Cortex of kidney (tissue), 1 donor: ENCODE measurements at places on chromosomes 16 and 17.

DNA sequence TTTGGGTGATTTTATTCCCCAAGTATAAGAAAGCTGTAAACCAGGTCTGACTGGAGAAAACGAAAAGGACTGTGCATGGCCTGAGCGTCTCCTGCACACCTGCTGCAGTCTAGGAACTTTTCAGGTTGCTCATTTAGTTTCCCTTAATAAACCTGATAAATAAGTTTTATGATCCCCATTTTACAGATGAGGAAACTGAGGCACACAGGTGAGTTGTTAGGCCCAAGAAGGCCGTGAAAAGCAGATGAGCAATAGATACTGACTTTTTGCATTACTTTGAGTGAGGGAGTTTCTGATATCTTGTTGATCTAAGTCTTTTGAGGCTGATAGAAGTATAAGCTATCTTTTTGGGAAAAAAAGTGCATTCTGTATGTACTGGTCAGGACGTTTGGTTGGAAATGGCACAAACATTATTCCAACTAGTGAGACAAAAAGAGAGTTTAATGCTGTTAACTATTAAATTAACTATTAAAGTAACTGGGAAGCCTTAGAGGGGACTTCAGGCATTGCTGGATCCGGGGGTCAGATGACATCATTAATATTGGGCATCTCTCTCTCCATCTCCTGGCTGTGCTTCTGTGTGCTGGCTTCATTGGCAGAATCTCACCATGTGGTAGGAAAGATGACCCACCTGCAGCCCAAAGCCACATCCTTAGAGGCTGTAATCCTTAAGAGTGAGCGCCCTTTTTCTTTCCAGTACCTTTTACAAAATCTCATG lies 163.4 kb downstream of the CMIP start:
- DNase-seq: no peak

- DNase-seq: no peak
Measured at GRCh38 chr17:40615068-40615840, 32.4 kb downstream of the SMARCE1 start.

DNA sequence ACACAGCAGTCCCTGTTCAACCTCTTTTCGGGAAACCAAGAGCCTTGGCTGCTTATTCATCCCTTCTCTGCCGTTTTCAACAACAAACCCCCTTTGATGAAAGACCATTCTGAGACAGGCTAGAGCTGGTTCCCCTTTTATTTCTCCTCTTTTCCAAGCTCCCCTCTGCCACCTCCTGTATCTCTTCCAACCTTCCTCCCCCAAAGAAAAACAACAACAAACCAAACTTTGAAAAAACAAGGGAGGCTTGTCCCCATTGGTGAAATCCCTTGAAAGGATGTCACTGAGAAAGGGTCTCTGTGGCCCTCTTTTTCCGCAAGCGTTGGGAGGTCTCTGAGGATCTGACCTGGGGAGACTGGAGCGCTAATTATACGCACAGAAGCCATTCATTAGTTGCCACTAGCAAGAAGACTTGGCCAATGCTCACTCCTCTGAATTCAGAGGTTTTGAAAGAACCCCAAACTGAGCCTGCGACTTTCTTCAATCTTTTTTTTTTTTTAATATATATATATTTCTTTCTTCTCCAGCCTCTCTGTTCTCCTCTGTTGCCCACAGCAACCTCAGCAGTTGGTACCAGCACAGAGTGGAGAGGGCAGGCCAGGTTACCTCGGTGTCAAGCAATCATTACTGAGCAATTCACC lies 101.4 kb downstream of the PITPNC1 start:
- no peak for DNase-seq

DNA sequence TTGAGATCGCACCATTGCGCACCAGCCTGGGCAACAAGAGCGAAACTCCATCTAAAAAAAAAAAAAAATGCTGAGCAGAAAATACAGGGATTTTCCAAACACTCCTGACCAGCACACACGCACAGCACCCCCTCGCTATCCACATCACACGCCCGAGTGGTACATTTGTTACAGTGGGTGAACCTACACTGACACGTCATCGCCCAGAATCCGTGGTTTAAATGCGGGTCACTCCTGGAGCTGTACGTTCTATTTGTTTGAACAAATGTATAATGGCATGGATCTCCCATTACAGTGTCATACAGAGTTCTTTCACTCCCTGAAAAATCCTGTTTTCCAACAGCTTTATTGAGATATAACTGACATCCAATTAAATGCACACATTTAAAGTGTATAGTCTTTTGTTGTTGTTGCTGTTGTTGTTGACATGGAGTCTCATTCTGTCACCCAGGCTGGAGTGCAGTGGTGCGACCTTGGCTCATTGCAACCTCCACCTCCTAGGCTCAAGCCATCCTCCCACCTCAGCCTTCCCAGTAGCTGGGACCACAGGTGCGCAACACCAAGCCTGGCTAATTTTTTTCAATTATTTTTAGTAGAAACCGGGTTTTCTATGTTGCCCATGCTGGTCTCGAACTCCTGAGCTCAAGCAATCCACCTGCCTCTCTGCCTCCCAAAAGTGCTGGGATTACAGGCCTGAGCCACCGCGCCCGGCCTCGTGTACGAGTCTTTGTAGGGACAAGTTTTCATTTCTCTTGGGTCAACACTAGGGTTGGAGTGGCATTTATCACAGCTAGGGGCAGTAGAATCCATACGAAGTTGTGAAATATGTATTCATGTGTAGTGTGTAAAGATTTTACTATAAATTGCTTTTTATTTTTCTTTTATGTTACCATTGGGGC lies 4.4 kb upstream of the CARHSP1 start:
- no peak for DNase-seq

DNA sequence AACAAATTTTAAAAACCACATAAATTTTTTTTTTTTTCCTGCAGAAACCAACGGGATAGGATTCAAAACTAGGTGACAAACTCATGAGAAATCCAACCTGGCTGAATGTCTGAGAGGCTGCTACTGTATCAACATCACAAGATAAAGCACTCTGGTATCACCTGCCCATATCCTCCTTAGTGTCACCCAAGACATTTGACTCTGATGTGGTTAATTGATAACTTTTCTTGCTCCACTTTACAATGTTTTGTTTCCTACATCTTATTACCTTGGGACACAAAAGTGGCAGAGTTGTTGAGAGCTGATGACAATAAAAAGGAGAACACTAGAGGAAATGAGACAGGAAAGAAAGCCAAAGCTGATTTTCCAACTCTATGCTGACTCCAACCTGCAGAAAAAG lies 4.0 kb upstream of the FBXL20 start:
- DNase-seq: no peak

DNA sequence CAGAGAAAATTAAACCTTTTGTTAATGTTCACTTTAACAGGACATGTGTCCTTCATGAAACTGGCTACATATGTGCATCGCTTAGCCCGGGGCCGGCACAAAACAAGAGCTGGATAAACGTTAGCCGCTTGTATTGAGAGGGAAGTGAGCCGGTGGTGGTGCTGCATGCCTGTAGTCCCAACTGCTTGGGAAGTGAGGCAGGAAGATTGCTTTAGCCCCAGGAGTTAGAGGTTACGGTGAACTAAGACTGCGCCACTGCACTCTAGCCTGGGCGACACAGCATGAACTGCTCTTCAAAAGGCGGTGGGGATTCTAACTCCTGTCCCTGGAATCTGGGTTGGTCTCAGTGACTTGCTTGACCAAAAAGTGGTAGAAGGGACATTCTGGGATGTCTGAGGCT lies 15.0 kb upstream of the SPHK1 start:
- DNase-seq: no peak

DNA sequence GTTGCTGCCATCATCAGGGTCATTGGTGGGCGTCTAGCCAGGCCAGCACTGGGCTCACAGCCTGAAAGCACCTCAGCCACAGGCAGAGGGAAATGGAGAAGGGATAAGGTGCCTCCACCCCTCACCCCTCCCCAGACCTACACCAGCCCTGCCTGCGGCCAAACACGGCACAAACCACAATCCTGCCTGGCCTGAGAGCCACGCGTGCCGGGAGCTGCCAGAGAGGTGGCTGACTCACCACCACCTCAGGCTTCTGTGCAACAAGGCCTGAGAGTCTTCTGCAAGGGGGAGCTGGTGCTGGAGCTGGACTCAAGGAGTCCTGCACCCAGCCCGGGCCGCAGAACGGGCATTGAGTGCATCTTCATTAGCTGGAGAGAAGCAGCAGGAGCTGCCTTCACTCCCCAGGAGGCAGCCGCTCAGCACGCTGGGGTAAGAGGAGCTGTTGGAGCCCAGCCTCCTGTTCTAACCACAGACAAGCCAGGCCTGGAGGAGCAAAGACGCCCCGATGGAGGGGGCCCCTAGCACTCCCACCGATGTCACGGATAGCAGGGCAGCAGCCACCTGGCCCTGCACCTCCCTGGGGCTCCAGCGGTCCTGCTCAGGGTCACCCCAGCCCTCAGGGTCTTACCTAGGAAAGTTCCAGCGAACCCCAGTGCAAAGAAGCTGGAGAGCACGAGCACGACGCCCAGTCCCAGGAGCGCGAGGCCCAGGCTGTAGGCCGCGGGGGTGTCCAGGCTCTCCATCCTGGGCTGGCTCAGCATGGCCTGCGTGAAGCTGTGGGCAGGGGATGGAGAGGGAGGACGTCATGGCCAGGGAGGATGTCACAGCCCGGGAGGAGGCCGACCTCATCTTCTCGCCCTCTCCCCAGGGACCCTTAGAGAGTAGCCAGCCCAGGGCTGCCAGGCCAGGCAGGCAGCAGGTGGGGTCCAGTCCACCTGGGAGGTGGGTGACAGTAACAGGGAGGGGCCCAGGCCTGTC lies 16.0 kb upstream of the RASD1 start:
- DNase-seq: no peak

GRCh38 chr16:21600031-21600773 lies 825 bp downstream of the METTL9 start:
- no peak for DNase-seq
